ENCODE measurements at places on chromosomes 4 and X.

- no peak for DNase-seq
These were observed 2.9 kb downstream of the ARAF start for GRCh38 chrX:47563801-47564315.

DNA sequence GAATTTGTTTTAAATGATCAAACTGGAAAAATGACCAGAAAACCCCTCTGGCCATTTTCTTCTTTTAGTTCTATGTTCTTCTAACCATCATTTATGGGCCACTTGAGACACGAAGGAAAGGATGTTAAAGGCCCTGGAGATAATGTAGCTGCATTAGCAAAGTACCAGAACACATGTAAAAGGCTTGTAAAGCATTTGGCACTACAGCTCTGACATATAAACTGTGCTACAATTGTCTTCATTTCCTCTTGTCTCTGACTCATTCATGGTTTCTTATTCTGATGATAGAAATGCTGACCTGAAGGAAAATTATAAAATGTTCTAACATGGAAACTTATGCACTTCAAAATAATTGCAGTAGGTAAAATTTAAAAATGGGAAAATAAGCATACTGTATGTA, 388.7 kb downstream of the FAT4 start:
- no peak for DNase-seq

DNA sequence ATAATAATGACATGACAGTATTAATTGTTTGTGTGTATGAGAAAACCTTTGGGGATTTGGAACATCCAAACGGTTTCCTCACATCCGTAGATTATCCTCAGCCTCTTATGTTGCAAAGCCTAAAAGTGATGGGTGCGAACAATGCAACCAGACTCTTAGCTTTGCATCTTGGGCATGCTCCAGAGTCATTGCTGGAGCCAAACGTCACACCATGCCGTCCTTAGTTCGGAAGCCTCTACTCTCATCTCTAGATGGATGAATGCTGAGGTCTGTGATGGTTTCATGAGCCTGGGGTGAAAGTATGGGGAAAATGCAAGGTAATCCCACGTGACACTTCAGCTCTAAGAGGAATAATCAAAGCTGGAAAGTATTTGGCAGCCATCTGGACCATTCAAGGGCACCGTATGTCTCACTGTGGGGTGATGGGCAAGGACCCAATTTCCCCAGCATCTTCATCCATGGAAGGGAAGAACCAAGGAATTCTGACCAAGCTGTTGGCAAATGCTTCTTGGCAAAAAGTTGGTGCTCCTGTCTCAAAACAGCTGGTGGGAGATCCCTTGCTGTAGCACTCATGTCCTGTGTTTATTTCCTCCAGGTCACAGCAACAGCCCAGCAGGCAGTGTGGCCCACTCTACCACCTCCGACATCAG, 6.3 kb upstream of the RTL5 start:
- no peak for DNase-seq

DNA sequence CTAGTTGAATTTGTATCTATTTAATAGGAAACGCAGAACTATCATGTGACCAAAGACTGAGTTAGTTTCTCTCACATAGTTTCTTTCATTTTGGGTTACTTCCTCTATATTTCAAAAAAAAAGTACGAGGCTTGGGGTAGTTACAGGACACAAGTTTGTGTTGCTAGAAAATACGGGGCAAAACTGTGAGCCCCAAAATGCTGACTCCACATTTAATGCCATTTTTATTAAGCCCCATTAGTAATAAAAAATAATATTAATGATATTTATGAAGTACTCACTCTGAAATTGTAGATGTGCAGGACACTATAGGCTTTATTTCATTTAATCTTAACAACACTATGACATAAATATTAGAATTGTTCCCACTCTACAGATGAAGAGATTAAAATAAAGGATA, 268.6 kb downstream of the DTHD1 start:
- DNase-seq = no peak

GRCh38 chr4:125010796-125011503, 298.4 kb upstream of the ANKRD50 start:
- DNase-seq = no peak

- DNase-seq = no peak
These were observed 54.0 kb downstream of the JADE1 start for GRCh38 chr4:128863312-128864075.

DNA sequence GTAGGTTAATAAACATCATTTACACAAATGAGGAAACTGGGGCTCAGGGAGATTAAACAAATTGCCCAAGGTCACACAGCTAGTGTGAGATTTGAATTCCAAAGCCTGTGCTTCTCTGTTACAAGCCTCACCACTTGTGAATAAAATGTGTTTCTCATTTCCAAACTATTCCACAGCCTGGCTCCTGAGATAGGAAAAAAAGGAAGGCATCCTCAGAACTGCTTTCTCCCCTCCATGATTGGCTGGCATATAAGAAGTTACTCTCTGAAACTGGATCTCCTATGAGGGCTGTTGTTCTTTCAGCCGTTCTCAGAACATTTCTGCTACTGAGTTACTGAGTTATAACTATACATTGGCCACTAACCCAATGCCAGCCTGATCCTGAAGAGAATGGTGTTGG, 237.9 kb downstream of the MAML3 start:
- DNase-seq = no peak

DNA sequence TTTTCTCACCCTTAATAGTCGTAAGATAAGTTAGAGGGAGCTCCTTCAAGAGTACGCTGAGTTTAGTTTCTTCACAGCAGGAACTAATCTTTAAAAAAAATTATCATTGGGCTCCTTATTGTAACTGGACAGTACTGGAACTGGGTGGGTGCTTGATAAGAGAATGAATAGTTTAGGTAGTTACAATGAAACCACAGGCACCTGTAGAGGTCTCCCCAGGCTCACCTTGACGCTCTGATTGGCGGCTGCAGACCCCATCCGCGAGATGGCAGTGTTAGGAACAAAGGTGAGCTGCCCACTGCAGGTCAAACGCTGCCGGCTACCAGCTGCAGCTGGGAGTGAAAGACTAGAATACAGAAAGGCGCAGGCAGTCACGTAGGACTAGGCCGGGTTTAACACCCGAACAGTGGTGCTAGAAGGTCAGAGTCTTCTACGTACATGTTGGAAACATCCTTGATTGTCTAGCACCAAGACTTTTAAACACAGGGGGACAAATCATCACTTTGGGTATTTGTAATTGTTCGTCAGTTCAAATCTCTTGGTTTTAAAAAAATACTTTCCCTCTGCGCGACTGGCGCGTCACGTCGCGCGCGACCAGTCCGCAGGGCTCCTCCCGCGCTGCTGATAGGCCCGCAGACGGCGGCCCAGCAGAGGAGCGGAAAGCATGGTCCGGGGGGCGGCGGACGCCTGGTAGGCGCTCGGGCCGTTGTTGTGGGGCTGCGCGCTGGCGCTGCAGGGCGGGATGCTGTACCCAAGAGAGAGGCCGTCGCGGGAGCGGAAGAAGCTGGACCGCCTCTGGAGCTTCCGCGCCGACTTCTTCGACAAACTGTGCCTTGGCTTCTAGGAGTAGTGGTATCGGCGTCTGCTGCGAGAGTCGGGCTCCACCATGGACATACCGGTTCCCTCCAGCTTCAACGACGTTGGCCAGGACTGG, 45.6 kb downstream of the SMARCA5 start:
- peak; percentile 40 for DNase-seq

DNA sequence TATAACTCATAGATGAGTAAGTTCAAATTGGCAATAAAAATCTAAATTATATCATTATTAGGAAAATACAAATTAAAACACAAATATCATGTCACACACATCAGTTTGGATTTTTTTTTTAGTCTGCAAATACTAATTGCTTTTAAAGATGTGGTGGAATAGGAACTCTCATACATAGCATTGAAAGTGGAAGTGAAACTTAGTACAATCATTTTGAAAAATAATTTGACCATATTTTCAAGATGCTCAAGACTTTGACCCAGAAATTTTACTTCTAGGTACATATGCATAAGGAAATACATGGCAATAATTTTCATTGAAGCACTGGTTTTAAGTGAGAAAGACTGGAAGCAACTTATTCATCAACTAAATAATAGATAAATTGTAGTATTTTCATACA, 147.5 kb upstream of the SMIM31 start:
- no peak for DNase-seq

DNA sequence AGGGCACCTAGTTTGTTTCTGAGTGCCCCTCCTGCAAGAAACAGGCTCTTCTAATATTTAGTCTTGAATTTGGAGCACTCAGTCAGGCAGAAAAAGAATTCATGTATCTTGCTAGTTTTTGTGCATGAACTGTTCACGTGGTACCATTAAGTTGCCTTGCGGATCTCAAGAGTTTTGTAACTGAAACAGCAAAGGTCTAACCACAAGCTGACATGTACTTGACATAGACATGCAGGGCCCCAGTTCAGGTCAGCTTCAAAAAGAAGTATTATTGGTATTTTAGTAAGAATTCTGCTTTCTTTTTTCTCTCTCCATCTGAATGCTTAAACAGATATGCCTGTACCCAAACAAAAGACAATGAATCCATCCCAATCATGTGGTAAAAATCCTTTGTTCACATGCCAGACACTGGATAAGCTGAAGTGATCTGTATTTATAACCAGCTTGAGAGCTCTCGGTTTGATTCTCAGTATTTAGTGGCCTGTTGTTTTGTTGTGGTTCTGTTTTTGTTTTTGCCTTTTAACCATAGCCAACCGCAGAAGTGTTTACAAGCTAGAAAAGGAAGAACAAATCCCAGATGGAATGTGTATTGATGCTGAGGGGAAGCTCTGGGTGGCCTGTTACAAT, 13.0 kb downstream of the RGN start:
- DNase-seq = no peak

DNA sequence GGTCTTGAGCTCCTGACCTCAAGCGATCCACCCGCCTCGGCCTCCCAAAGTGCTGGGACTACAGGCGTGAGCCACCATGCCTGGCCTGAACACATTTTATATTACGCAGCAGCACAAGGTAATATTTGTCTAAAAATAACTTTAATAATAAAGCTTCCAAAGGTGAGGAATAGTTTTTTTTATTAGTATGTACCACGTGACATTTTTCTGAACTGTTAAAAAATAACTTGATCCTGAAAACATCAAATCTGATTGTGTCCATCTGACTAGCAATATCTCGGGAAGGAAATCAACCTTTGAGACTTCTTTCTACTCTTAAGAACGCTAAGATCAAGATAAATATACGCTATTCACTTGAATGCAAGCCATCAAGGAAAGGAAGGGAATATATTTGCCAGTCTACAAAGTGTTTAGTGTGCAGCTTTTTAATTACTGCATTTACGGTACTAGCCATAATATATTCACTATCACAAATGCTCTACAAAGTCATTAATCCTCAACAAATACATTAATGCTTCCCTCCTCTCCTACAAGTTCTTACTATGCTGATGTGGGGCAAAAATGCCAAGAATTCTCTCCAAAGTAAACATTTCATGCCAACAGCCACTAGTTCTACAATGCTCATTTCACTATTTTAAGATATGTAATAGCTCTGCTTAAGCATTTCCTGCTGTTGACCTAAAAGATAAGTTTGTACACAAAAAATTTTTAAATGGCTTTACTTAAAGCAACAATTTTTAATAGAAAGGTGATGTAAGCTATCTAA, 143.6 kb downstream of the APBB2 start:
- no peak for DNase-seq

DNA sequence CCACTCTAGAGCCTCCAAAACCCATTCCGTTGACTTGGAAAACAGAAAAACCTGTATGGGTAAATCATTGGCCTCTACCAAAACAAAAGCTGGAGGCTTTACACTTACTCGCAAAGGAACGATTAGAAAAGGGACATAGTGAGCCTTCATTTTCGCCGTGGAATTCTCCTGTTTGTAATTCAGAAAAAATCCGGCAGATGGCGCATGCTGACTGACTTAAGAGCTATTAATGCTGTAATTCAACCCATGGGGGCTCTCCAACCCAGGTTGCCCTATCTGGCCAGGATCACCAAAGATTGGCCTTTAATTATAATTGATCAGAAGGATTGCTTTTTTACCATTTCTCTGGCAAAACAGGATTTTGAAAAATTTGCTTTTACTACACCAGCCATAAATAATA, 60.8 kb downstream of the ZNF732 start:
- DNase-seq = no peak

GRCh38 chrX:77693594-77693993, 92.4 kb downstream of the ATRX start:
- no peak for DNase-seq

DNA sequence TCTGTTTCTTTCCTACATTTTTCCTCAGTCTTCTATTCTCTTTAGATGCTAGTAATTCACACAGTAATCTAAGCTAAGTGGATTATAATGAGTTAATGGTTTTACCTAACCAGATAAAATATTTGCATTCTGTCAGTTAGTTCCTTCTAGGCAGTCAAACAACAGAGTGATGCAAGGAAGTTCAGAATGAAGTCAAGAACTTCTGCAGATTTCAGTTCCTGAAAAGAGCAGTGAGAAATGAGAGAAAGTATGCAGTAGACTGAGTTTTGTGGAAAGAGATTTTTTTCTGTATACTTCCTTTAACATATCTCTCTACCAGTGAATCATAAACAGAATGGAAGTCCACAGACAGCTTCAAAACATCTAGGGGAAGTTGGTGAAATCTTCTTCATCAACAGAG, 774.0 kb upstream of the POU3F4 start:
- DNase-seq = no peak

DNA sequence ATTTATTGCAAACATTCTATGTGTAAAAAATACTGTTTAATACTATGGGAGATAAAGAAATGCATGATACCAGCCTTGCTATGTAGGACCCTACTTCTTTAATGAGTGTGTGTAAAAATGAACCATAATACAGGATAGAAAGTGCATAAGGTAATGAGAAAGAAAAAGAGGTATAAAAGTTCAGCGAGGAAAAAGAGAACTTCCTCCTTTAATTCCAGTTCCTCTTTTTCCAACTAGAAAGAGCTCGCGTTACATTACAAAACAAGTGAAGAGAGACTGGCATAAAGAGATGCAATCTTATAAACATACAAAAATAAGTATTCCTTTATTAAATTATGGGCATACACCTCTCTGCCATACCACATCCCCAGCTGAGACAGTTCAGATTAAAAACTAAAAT, 77.4 kb downstream of the ANKRD17 start:
- no peak for DNase-seq

DNA sequence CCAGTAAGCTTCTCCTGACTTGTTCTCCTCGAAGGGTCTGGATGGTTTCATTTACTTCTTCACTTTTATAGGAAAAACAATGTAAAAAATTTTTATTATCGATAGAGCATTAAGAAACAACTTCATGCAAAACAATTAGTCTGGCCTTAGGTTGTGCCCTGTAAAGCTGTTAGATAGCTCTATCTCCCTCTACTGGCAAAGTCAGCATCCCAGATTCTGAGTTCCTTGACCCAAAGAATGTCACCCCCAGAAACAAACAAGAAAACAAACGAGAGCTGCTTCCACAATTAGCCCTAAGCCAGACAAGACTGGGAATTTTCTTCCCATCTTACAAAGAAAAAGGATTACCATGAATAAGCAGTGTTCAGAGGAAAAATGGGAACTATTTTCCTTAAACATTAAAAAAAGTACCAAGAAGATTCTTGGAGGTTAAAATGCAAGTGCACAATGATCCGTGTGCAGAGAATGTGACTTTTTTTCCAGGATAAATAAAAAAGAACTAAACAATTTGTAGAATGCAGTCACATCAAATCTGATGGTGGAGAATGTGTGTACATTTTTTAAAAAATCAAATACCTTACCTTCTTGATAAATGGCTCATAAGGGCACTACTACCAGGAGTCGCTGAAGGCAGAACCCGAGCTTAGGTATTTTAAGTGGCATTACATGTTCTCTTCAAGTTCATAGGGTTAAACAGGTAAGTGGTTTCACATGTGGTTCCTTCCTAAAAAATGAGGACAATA, 293.2 kb downstream of the FBXO8 start:
- DNase-seq = no peak

All from epithelial cell of proximal tubule (primary cell).